ENCODE measurements at places on chromosomes 7 and 10.

- ATAC-seq, result no peak
These were observed 21.0 kb upstream of the APBB1IP start for GRCh38 chr10:26417136-26417535.

DNA sequence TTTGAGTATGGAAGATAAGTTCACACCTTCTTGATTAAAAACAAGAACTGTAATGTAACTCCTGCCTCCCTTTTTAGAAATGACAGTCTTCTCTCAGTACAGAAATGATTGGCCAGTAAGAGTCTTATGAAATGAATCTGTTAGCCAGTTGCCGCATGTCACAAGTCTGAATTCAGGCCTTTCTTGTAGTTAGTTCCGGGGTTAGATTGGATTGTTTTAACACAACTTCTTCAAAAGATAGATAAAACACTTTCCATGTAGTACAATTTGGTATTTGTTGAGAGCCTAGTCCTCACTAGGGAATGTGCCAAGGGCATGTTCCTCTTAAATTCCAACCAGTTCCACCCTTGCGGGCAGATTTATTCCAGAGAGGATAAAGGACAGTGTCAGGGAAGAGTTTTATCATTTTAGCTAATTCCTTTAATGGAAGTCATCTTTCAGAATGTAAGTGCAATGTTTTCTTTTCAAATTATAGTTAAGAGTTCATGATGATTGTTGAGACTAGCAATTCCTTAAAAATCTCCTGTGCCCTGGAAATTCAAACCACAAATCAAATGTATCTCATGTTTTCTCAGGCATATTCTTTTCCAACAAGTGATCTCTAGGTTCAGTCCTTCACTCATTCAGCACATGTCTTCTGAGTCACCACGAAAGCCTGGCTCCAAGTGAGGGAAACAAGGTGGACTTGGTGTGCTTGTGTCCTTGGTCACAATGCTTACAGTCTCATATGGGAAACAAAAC lies 4.1 kb downstream of the FHIP2A start:
- peak; percentile 46 for ATAC-seq

GRCh38 chr7:12524794-12525386 lies 45.6 kb upstream of the SCIN start:
- no peak for ATAC-seq

GRCh38 chr7:114879554-114879953 lies 42.3 kb upstream of the MDFIC start:
- no peak for ATAC-seq

- ATAC-seq, result no peak
These were observed 143.0 kb upstream of the TCF7L2 start for GRCh38 chr10:112807013-112807412.

DNA sequence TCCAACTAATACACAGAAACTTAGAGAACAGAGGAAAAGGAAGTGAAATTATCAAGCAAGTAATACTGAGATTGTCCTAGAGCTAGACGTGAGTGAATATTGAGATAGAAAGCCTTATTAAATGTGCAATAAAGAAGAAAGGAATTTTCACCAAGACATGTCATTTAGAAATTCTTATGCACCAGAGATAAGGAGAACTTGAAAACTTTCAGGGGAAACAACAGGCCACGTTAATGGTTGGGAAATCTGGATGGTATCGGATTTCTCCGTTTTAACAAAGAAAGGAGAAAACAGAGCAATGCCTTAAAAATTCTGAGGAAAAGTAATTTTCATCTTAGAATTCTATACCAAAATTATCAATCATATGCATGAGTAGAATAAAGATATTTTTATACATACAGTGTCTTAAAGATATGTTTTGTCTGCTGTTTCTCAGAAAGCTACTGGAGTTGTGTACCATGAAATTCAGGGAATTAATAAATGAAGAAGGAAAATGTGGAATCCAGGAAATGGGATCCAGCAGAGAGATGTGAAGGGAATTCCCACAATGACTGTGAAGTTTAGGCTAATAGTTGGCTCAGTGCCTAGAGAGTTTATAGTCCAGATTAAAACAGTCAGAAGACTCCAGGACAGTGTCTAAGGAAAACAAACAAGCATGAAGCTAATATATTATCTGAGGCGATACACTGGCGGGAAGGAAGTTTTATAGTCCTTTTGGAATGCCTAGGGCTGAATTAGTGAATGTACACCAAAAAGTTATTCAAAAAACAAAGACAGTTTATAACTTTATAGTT lies 159.5 kb downstream of the PPP1R9A start:
- no peak for ATAC-seq

- no peak for ATAC-seq
These were observed 124.7 kb downstream of the GRM3 start for GRCh38 chr7:86768394-86768793.

DNA sequence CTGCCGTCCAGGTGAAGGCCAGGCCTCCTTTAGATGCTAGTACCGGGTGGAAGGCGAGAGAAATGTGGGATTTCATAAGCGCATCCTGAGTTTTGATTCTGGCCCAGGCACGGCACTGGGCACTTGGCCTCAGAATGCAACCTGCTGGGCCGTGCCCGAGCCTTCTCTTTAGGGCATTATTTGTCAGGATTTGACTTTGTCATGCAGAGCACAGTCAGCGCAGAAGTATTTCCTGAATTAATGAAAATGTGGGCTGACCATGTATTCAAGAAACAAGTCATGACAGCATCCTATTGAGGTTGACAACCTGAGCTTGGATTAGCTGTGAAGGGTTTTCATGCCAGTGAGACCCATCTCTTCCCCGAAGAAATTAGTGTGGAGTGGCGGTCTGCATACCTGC lies 34.4 kb downstream of the RCC1L start:
- no peak for ATAC-seq

DNA sequence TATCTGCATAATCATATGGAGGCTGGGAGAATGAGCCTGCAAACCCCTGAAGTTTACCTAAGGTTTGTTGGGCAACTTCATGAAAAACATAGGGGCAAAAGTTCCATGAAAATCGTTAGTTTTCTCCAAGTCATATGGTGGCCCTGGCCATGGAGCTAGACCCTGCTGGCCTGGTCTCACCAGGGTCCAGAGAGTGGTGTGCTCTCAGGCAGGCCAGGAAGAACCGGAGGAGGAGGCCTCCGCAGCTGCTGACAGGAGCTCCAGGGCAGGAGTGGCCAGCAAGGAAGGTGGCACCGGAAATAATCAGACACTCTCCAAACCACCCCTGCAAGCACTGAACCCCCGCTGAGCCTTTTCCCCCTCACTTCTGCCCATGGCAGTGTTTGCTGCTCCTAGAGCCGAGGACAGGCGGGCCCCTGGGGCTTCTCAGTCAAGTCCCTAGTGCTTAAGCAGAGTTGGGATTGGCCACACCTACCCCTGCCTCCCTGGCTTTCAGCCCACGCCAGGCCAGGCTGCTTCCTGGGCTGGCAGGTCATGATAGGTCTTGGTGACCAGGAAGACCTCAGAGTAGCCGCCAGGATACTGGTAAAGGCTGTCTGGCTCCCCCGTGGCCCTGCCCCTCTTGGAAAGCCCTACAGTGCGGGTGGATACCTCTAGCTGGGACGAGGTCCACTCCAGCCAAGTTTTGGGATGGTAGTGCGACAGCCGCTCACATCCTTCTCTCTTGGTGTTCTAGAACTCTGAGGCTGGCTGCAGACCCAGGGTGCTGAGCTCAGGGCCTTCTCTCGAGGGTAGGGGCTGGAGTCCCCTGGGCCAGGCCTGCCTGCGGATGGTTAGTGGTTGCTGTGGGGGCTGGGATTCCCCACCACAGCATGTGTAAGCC lies 242.8 kb downstream of the MGMT start:
- ATAC-seq, result no peak

DNA sequence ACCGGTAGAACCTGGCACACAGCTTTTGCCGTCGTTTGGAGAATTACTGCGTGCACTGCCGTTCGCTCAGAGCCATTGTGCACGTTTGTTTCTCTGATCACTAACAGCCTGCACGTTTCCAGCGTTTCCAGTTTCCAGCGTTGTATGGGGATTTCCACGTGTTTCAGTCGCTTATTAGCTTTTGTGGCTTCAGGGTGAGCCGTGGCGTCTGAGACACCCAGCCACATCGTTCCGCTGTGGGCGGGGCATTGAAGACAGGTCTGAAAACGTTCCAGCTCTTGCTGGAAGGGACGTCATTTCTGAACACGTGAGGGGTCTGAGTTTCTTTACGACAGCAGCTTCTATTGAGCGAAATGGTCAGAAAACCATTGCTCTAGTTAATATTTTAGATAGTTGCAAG lies 164.8 kb downstream of the DNAJB6 start:
- no peak for ATAC-seq

- no peak for ATAC-seq
These were observed 69.2 kb downstream of the SDK1 start for GRCh38 chr7:3370068-3370830.

- ATAC-seq, result no peak
These were observed 39.2 kb downstream of the ADAM12 start for GRCh38 chr10:126349101-126349500.

DNA sequence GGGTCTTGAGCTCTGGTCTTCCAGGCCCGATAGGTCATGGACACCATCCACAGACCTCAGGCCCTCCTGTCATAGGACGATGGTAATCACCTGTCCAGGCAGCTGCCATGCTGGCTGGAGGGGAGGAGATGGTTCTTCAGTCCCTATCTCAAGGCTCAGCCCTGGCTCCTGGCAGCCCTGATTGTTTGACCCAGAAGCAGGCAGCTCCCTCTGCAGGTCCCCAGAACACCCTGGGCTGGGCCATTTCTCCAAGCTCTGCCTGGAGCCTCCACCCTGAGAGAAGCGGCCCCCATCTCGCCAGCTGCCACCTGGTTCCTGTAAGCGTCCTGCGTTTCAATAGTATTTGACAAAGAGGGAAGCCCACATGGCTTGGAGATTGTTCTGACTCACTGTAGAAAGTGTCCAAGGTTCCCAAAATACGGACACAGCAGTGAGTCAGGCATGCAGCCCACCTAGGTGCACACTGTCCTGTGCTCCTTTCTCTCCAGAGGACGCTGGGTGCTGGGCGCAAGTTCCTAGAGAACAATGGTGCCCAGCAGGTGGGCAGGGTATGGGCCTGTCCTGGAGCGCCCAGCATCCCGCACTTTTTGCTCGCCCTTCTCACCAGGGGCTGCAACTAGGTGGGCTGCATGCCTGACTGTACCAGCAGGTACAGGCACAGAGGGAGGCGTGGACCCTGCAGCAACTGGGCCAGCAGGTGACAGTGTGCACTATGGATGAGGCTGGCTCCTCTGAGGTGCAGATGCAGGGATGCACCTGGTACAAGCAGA lies 72.4 kb upstream of the EBF3 start:
- ATAC-seq, result no peak

GRCh38 chr7:104936546-104936945 lies 77.5 kb upstream of the KMT2E start:
- no peak for ATAC-seq

GRCh38 chr7:140327261-140327661 lies 71.1 kb downstream of the SLC37A3 start:
- ATAC-seq, result no peak

DNA sequence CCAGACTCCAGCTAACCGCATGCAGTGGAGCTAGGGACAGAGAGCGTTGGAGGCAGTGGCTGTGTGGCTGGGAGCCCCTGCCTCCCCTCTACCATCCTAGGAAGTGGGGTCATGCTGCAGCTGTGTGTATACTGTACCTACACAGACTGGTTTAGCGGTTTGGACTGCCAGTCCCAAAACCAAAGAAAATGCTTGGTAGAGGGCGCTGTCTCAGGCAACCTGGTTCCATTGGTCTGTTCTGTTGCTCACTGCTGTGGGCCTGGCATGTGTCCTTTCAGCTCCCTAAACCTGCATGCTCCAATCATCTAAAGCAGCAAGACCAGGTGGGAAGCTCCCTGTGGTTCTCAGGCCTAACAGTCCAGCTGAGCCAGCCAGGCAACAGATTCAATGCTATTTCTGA lies 4.5 kb downstream of the RBP4 start:
- no peak for ATAC-seq

- ATAC-seq, result no peak
These were observed 216.3 kb downstream of the ADARB2 start for GRCh38 chr10:1520909-1521565.

GRCh38 chr10:114077347-114077746 lies 33.7 kb downstream of the ADRB1 start:
- no peak for ATAC-seq

GRCh38 chr10:128713874-128714570 lies 587.8 kb upstream of the MKI67 start:
- no peak for ATAC-seq

DNA sequence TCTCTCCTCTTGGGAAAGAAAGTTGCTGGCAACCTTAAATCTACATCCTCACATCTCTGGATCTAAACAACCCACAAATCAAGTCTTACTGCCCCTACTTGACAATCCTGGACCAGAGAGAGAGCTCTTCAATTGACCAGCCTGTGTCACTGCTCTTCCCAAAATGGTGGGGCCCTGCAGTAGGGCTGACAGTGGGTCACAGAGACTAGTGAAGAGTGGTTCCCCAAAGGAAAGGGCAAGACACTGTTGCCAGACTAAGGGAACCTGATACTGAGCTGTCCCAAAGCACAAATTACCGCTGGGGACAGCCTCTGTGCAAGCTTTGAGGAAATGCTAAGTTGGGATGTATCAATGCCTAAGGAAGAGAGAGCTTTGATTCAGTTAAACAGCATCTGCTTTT lies 4.5 kb upstream of the GPRIN2 start:
- no peak for ATAC-seq

DNA sequence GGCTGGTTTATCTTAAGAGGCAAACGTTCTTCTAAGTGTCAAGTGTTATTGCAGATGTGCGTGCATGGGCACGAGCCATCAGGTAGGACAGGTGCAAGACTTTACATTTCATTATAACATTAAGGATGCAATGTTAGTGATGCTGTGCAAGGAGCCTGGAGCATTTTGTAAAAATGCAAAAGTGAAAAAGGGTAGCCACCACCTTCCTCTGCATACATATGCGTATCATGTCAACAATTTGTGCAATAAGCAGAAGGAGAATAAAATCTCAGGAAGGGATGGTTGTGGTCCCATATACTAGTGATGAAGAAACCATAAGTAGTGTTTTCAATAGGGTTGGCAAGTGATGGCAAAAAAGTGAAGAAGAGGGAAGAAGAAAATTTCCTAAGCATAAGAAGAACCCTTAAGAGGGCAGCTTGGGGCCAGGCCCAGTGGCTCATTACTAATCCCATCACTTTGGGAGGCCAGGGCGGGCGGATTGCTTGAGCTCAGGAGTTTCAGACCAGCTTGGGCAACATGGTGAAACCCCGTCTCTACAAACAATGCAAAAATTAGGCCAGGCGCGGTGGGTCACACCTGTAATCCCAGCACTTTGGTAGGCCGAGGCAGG lies 7.5 kb downstream of the PIK3AP1 start:
- no peak for ATAC-seq

GRCh38 chr7:90298145-90299038 lies 22.7 kb downstream of the FAM237B start:
- ATAC-seq, result peak; percentile 63

DNA sequence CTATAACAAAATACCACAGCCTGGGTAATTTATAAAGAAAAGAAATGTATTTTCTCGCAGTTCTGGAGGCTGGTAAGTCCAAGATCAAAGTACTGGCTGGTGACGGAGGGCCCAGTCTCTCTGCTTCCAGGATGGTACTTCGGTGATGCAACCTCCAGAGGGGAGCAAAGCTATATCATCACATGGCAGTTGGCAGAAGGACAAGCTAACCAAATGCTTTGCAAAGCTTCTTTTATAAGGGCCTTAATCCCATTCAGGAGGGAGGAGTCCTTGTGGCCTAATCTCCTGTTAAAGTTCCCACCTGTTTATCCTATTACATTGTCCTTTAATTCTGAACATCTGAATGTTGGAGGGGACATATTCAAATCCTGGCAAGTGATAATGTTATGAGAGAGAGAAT lies 134.1 kb upstream of the SP4 start:
- no peak for ATAC-seq

- ATAC-seq, result no peak
These were observed 35.6 kb upstream of the C10orf90 start for GRCh38 chr10:126705951-126706565.

GRCh38 chr10:114403541-114404161 lies 651 bp downstream of the AFAP1L2 start:
- ATAC-seq, result no peak

- ATAC-seq, result no peak
These were observed 178.4 kb downstream of the NSUN6 start for GRCh38 chr10:18472977-18473376.

Measured in activated CD4-positive, CD25-positive, alpha-beta regulatory T cell treated with anti-CD3 and anti-CD28 coated beads, Interleukin-2, amount 50 U/mL, for 24 hours (primary cell).